ENCODE measurements at places on chromosomes 2 and 18.

- no peak for DNase-seq
Observed at GRCh38 chr2:45171136-45171501, 161.9 kb upstream of the SIX2 start.

GRCh38 chr2:233198026-233198425, 53.4 kb upstream of the ATG16L1 start:
- no peak for DNase-seq

GRCh38 chr2:460861-461260, 173.0 kb upstream of the ALKAL2 start:
- DNase-seq, result no peak

- peak; percentile 60 for DNase-seq
Observed at GRCh38 chr2:112623913-112624777, 21.6 kb upstream of the SLC20A1 start.

GRCh38 chr18:70183441-70183840, 22.0 kb downstream of the RTTN start:
- DNase-seq, result no peak

- no peak for DNase-seq
Observed at GRCh38 chr2:959457-959856, 8.8 kb downstream of the SNTG2 start.

DNA sequence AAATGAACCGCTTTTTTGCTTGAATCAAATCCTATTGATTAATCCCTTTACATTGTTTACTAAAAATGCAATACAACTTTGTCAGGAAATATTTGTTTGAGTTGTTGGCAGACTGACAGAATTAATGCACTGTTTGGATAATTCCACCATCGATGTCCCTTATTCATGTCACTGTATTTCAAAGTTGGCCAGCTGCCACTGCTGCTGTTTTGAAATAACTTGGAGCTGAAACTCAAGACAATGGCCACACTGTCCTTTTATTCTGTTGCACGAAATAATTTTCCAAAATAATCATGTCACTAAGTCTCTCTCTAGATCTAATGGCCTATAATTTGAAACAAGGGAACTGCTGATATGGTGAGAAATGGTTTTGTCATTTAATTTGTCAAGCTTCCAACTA, 55.2 kb upstream of the PAX3 start:
- DNase-seq, result no peak

- DNase-seq, result no peak
Observed at GRCh38 chr2:172884336-172884735, 148.7 kb downstream of the RAPGEF4 start.

DNA sequence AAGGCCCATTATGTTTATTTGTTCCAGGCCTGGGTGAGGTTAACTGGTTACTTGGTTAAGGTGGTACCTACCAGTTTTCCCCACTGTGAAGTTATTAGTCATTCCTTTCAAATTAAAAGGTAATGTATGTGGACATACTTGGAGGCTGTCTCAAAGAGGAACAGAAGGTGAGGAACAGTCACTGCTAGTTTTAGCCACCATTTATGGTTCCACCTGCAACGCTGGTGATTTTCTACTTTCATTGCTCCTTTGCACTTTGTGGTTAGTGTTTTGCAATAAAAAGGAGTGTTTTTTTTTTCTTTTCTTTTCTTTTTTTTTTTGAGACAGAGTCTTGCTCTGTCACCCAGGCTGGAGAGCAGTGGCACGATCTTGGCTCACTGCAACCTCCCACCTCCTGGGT, 6.1 kb upstream of the ST6GAL2 start:
- DNase-seq, result peak; percentile 2

DNA sequence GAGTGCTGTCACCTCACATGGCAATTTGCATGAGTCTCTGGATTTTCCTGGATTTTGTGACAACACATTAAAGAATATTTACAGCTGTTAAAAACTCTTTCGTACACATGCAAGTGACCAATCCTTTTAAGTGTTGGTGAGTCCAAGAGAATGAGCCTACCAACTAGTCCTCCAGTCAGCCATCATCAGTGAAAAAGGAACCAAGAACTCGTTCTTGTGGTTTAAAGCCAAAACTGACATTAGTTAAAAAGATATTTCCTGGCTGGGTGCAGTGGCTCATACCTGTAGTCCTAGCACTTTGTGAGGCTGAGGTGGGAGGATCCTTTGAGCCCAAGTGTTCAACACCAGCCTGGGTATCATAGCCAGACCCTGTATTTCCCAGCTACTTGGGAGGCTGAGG, 215.4 kb upstream of the ITGA4 start:
- DNase-seq, result no peak

GRCh38 chr2:10447300-10447894, 730 bp downstream of the ODC1 start:
- DNase-seq, result peak; percentile 38

DNA sequence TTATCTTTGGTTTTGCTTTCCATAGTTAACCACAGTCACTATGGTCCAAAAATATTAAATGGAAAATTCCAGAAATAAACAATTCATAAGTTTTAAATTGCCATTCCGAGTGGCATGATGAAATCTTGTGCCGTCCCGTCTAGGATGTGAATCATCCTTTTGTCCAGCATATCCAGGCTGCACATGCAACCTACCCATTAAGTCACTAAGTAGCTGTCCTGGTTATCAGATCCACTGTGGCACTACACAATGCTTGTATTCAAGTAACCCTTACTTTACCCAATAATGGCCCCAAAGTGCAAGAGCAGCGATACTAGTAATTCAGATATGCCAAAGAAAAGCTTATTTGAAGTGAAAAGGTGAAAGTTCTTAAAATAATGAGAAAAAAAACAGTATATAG, 10.7 kb downstream of the USP34 start:
- peak; percentile 72 for DNase-seq

DNA sequence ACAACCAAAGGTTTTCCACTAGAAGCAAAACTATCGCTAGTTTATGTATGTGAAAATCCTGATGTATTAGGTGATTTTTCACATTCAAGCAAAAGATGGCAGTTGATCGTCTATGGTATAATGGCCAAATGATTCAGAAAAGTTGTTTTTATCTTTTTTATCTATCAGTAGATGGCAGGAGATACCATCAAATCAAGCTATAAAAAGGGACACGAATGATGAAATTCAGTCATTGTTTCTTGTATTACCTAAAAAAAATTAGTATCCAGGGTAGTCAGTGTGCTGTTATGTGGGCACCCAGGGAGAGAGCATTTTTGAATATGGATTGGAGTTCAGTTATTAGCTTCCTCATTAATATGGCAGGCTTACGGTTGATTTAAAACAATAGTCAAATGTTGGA, 22.9 kb upstream of the CAVIN2 start:
- DNase-seq, result peak; percentile 24

DNA sequence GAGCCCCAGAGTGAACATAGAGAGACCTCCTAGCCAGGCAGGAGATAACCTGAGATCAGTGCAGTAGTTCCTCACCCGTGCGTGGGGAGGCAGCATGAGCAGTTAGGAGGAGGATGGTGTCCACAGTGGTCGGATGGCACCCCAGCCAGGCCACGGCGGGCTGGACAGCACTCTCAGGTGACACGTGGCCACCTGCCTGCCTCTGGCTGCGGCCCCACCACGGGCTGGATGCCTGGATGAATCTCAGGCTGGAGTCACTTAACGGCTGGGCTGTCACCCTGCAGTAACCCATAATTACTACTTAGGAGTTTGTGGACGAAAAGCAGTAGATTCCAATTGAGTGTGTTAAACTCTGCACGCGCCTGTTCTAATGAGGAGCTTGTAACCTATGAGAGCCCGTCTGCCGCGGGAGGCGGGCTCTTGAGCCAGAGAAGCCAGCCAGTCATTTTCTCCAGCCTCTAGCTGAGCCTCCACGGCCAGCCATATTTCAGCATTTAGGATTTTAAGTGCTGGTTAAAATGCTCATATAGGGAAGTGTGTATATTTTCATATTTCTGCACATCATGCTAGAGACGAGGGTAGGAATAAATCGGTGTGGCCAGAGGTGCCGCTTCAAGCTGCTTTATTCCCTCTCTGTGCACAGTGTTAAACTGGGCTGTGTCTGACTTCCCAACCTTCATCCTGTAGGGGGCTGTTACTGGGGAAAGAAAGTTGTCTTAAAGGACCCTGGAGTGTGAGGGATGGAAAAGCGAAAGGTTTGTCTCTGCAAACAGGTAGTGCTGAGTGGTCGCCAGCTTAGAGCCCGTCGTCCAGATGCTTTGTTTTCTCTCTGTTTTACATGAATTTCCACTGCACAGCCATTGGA, 144.0 kb downstream of the GLI2 start:
- peak; percentile 45 for DNase-seq

- no peak for DNase-seq
Observed at GRCh38 chr2:21916934-21917522, 793.3 kb downstream of the TDRD15 start.

GRCh38 chr18:62741118-62741566, 25.8 kb downstream of the PHLPP1 start:
- DNase-seq, result peak; percentile 95

- no peak for DNase-seq
Observed at GRCh38 chr2:173493874-173494273, 139.2 kb downstream of the CDCA7 start.

DNA sequence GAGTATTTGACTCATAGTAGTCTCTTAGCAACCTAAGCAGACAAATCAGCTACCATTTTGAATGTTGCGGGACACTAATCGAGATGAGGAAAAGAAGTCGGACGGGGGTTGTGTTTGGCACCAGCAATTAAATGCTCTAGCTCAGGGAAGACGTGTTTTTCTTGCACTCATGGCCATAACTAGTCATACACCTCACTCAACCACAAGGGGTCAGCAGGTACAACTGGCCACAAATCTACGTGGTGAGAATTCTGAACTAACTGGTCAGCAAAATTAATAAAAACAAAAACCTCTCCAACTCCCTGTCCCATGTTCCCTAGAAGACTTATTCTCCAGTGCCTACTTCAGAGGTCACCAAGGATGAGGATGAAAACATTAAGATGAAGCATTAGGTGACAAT, 1467.8 kb downstream of the DPP10 start:
- DNase-seq, result no peak

DNA sequence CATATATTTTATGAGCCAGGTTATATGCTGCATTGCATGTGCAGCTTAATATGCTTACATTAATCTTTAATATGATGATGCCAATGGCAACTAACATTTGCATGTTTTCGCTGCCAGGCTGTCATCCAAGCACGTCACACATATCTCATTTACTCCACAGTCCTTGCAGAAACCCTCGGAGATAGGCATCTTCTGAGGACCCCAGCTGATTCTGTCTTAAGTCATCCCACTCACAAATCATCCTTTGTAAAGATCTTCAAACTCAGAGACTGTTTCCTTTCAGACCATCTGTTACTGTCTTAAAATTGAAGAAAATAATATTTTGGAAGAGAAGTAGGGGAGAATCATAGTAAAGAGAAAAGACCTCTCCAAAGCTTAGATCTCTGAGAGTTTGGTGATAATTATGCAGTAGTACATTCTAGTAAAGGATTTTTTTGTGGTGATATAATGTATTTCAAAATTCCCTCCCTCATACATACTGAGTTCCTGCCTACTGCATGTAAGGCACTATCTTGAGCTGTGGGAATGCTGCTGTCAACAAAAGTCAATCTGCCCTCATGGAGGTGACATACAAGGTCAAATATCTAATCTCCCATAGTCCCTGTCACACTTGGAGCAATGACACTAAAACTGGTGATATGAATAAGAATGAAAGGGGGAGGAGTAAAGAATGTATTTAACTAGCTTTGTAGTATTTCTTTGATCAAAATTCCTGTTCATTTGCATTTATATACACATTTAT, 11.0 kb downstream of the ITGA4 start:
- no peak for DNase-seq

Data from renal cortical epithelial cell (primary cell).